RCC 7860 (cell line): ENCODE measurements at places on chromosomes 1 and 21.

DNA sequence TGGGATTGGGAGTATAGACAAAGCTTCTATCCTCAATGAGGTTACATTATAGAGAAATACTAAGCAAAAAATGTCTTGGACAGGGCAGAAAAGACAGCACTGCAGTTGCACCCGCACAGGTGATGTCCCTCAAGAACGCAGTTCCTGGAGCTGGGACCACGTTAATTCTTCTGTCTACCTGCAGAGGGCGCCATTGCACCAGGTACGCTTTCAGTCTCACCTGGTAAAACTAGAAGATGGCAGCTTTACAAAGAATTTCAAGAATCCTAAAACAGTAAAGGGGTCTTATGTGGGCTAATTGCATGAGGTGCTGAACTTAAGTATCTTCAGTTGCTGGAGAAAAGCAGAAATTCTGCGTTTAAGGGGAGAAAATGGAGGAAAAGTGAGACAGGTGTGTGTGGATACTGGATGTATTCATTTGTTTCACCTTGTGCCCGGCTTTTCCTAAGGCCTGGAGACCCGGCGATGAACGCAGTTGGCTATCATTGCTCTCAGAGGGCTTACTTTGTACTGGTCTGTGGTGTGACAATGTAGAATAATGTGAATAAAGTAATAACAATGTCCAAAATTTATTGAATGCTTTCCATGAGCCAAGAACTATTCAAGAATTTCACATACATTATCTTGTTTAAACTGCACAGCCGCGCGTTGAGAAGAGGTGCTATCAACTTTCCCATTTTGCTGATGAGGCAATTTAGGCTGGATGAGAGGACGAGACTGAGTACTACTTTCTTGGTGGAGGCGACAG, 276.3 kb upstream of the GREM2 start:
- no peak for DNase-seq

DNA sequence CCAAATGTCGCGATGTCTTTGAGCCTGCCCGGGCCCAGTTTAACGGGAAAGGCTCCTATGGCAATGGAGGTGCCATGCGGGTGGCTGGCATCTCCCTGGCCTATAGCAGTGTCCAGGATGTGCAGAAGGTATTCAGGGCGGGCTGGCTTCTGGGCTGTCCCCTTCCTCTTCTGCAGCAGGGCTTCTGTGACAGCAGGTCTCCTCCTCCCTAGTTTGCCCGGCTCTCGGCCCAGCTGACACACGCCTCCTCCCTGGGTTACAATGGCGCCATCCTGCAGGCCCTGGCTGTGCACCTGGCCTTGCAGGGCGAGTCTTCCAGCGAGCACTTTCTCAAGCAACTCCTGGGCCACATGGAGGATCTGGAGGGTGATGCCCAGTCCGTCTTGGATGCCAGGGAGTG, 3.0 kb downstream of the ADPRS start:
- no peak for DNase-seq

DNA sequence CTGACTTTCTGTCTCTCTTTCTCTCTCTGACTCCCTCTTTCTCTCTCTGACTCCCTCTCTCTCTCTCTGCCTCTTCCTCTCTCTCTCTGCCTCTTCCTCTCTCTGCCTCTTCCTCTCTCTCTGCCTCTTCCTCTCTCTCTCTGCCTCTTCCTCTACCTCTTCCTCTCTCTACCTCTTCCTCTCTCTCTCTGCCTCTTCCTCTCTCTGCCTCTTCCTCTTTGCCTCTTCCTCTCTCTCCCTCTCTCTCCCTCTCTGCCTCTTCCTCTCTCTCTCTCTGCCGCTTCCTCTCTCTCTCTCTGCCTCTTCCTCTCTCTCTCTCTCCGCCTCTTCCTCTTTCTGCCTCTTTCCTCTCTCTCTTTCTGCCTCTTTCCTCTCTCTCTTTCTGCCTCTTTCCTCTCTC, 18.6 kb upstream of the ANKRD45 start:
- no peak for DNase-seq

- DNase-seq, result no peak
Measured at GRCh38 chr1:214660900-214661299, 57.9 kb downstream of the CENPF start.

- DNase-seq, result no peak
Measured at GRCh38 chr1:204602871-204603542, 82.5 kb downstream of the LRRN2 start.

- DNase-seq, result no peak
Measured at GRCh38 chr1:94741996-94742395, 78.2 kb upstream of the SLC44A3 start.

DNA sequence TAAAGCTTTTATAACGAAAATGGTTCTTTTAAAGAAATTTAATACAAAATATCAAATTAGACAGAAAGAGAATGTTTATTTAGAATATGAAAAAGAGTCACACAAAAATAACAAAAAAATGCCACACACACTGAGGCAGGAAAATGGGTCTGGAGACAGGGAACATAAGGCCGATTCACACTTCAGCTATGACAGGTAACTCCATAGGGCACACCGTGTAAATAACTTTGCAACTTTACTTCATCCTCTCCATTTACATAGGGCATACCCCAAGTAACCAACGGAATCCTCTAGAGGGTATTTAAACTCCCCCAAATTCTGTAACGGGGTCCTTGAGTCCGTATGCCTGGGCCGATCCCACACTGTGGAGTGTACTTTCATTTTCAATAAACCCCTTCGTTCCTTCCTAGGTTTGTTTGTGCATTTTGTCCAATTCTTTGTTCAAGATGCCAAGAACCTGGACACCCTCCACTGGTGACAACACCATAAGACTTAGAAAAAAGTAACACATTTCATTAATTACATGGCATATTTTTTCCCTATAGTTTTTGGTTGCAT, 23.1 kb upstream of the PTGS2 start:
- no peak for DNase-seq

GRCh38 chr1:6287431-6287886, 26.6 kb upstream of the GPR153 start:
- no peak for DNase-seq
